ENCODE measurements at places on chromosomes 12 and 14. TPM values are rescaled to one million over a fixed set of nuclear protein-coding genes. Genes with fewer than 3 reads are reported as not detected.

GRCh38 chr14:33352821-33353220 lies 414.1 kb downstream of the NPAS3 start:
- DNase-seq: no peak

- DNase-seq: no peak
Observed at GRCh38 chr14:103204852-103205540, 81.7 kb downstream of the TNFAIP2 start.

DNA sequence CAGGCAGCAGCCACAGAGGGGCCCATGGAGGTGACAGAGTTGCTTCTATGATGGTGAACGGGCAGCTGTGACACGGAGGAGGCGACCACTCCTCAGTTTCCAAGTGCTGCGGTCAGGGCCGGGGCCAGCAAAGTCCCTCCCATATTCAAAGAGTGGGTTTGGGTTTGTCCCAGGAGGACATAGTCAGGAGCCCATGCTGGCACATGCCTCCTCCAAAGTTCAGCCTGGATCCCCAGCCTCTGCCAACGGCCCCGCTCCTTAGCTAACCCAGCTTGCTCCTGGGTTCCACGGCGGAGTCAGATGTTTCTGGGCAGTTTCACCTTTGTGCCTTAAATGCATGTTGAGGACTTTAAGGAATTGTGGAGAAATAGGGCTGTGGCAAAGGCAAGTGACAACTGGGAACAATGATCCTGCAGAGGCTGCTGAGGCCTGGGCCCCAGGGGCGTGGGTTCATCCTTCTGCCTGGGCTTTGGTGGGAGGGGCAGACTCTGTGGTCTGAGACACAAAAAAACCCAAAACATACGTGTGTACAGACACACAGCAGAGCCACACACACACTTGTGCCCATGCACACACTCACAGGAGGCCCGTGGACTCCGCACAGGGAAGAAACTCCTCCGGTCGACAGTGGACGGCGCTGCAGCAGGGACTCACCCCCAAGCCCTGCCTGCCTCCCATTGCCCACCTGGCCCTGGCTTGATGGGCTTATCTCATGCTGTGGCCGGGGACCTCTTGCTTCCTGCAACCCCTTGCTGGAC lies 399.4 kb downstream of the TMEM121 start:
- DNase-seq: no peak

- no peak for DNase-seq
Observed at GRCh38 chr12:117023998-117024960, 74.9 kb downstream of the TESC start.

GRCh38 chr12:20549108-20549719 lies 145.9 kb upstream of the SLCO1C1 start:
- peak; percentile 55 for DNase-seq

- DNase-seq: peak; percentile 96
Observed at GRCh38 chr12:121124402-121125109, 8.1 kb upstream of the P2RX7 start.

- DNase-seq: no peak
Observed at GRCh38 chr14:85752175-85752574, 222.2 kb downstream of the FLRT2 start.

DNA sequence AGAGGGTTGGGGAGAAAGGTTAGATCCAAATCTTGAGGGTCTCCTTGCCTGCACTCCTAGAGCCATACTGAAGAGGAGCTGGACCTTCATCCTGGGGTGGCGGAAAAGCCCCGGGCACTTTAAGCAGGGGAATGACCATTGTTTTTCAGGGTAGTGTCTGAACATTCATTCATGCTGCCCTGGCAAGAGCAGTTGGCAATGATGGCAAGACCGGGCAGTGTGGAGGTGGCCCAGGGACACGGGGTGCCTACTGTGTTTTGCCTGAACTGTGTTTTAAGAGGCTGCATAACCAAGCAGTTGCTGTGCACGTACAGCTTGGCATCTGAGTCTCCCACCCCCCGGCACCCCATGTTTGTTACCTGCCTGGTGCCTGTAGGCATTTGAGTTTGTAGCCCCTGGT lies 14.7 kb downstream of the TPCN1 start:
- DNase-seq: no peak

Gene MFAP5
- not detected for total RNA-seq

Gene SMOC1
- total RNA-seq: 5.2 TPM

Gene RIPK3
- 0.65 TPM for total RNA-seq

- no peak for DNase-seq
Observed at GRCh38 chr12:57727758-57728395, 10.7 kb downstream of the AGAP2 start.

Gene HOXC12
- total RNA-seq: not detected

Gene BEST3
- under 0.01 TPM for total RNA-seq

DNA sequence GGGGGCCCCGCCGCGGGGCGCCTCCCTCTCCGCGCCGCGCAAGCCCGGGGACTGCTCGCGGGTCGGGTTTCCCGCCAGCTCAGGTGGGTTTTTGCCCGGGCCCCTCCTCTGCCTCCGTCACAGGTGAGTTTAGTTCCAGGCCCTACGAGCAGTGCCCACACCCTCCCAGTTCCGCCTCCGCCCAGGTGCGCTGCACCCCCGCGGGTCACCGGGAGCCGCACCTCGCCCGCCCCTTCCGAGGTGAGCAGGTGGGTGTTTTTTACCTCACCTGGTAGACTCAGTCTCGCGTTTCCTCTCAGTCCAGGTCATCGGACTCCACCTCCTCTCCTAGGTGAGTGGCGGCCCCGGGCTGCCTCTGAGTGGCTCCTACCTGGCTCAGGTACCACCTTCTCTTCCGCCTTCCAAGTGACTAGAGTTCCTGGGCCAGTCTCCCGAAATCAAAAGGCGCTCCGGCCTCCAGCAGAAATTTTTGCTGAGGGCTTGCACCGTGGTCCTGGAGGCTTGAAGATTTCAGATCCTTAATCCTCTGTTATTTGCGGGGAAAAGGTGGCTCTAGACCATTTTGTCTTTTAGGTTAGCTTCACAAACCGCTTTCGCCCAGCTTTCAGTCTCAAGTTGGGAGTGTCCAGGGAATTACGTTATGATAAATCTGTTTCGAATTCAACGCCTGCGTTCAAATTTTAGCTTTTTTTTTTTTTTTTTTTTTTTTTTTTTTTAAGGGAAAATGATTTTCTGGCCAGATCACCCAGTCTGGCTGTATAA lies at the start of gene TMEM30B:
Gene TMEM30B (minus strand): TSS at position 153 of the 762 bp plus-strand sequence. CDS start 191 bp downstream, outside the sequence.
- DNase-seq: no peak
